ENCODE measurements at places on chromosomes 7 and 10. TPM values are rescaled to one million over a fixed set of nuclear protein-coding genes. Genes with fewer than 3 reads are reported as not detected.

GRCh38 chr7:37511915-37512314, 63.3 kb upstream of the ELMO1 start:
- DNase-seq, result no peak
- H3K4me3 ChIP-seq, result no peak overlapping the region
- H3K4me1 ChIP-seq, result no peaks in the 10 kb centered on the region
- H3K27ac ChIP-seq, result no peak overlapping the region

DNA sequence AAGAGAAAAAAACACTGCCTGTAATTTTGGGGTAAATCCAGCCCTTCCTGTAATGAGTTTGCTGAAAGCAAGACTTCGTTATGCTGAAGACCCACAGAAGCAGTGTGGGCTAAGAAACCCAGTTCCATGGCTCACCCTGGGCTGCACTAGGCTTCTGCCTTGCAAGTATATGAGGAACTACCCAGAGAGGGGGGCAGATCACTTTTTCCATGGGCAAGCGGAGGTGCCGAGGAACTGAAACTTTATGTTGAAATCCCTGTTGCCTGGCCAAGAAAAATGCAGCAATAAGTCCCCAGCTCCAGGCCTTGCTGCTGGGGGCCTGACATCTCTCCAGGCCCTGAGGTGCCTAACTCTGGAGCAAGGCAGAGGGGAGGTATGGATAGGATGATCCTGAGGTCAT, 8.5 kb downstream of the RASSF4 start:
- H3K27ac ChIP-seq, result peak overlapping the region; percentile 79
- DNase-seq, result peak; percentile 24
- H3K4me3 ChIP-seq, result peak overlapping the region; percentile 29
- peaks cover 45% of the 10 kb centered on the region for H3K4me1 ChIP-seq

DNA sequence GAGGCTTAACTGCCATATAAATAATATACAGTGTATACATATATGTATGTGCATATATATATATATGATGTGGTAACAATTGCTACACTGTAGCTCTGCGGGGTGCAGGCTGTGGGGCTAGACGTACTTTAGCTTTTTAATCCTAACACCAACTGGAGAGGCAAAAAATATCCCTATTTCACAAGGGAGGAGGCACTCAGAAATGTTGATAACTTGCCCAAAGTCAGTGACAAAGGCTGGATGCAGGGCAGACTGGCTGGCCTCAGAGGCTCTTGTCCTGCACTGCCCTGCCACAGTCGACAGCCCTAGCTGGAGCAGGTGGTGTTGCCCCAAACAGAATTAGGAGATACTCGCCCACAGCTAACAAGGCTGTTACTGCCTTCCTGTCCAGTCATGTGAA, 1.5 kb upstream of the RELN start:
- no peak overlapping the region for H3K27ac ChIP-seq
- peaks cover 6% of the 10 kb centered on the region for H3K4me1 ChIP-seq
- H3K36me3 ChIP-seq, result no peaks in the 10 kb centered on the region
- no peak overlapping the region for H3K4me3 ChIP-seq
- no peak for DNase-seq

GRCh38 chr10:86287110-86287793, 79.3 kb downstream of the GRID1 start:
- H3K36me3 ChIP-seq, result no peaks in the 10 kb centered on the region
- H3K27ac ChIP-seq, result no peak overlapping the region
- DNase-seq, result no peak
- peaks cover 6% of the 10 kb centered on the region for H3K27me3 ChIP-seq

DNA sequence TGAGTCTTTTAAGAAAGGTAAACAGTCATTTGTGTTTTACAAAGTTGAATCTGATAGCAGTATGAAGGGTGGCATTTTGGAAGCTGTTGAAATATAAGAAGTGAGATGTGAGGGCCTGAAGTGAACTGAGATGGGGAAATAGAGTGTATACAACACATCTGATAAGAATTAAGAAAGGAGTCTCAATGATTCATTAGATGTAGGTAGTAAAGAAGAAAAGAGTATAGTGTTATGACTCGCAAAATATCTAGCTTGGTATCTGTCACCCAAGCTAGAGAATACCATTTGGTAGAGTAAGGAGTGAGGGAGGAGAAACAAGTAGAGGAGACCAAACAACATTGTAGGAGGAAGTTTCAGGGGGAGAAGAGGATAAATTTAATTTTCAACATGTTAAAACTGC, 5.3 kb downstream of the PTPN12 start:
- H3K27ac ChIP-seq, result no peak overlapping the region
- H3K4me3 ChIP-seq, result no peak overlapping the region
- H3K36me3 ChIP-seq, result no peaks in the 10 kb centered on the region
- no peaks in the 10 kb centered on the region for H3K27me3 ChIP-seq
- peaks cover 22% of the 10 kb centered on the region for H3K4me1 ChIP-seq
- no peak for DNase-seq

DNA sequence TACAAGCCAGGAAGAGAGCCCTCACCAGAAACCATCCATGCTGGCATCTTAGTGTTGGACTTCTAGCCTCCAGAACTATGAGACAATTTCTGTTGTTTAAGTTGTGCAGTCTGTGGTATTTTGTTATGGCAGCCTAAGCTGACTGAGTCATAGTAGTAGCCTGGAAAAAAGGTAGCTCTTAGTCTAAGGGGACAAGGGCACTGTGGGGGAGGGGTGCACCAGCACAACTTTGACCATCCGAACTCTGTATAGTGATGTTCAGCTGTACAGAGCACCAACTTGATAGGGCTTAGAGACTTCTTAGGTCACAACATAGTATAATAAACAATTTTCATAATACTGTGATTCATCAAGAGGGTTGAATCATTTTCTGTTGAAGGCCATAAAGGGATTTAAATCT, 14.3 kb downstream of the EIF4EBP2 start:
- H3K4me1 ChIP-seq, result peaks cover 31% of the 10 kb centered on the region
- peak overlapping the region; percentile 42 for H3K27ac ChIP-seq
- no peak for DNase-seq
- H3K4me3 ChIP-seq, result no peak overlapping the region

Gene LDB3
- total RNA-seq, result 0.20 TPM

Gene LBX1
- total RNA-seq, result not detected

DNA sequence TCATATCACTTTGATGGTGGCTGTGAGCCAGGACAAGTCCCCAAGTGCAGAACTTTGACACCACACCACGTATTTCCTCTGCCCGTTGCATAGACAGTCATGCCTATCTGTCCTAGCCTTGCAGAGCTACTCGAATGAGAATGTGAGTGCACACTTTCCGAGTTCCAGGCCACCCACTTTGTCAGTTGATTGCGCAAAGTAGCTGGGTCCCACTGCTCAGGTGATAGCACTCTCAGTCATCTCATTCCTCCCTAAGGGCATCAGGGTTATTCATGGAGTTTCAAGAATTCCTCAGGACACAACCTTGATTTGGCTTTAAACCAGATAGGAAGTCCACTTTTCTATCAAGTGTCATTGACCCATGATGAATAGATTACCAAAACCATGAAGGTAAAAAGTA, 19.3 kb downstream of the LSM5 start:
- no peak for DNase-seq
- H3K4me3 ChIP-seq, result no peak overlapping the region
- H3K27me3 ChIP-seq, result no peaks in the 10 kb centered on the region
- no peaks in the 10 kb centered on the region for H3K4me1 ChIP-seq
- H3K27ac ChIP-seq, result no peak overlapping the region

GRCh38 chr7:5590596-5591277, 167.1 kb upstream of the TNRC18 start:
- H3K27ac ChIP-seq, result no peak overlapping the region
- peaks cover 7% of the 10 kb centered on the region for H3K4me1 ChIP-seq
- H3K27me3 ChIP-seq, result peaks cover 18% of the 10 kb centered on the region
- no peak for DNase-seq
- H3K36me3 ChIP-seq, result no peaks in the 10 kb centered on the region

DNA sequence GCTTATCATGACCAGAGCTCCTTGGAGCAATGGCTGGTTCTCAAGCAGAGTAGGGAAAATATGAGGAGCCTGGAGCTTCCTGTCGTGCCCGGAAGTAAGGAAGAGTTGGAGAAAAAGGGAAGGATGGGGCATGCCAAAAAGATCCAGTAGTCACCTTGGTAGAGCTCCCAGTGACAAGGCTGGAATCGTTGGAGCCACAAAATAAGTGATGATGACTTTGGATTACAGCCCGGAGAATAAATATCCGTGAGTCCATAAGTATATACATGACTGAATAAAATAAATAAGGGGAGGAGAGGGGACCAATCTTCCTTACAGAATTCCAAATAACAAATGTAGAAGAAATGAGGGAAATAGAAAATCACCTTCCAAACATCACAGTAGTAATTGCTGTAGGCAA, 29.3 kb downstream of the LMTK2 start:
- peaks cover 2% of the 10 kb centered on the region for H3K36me3 ChIP-seq
- DNase-seq, result no peak
- no peak overlapping the region for H3K4me3 ChIP-seq
- H3K27ac ChIP-seq, result no peak overlapping the region
- H3K4me1 ChIP-seq, result peaks cover 45% of the 10 kb centered on the region

Gene HMX2
- total RNA-seq, result 0.12 TPM

DNA sequence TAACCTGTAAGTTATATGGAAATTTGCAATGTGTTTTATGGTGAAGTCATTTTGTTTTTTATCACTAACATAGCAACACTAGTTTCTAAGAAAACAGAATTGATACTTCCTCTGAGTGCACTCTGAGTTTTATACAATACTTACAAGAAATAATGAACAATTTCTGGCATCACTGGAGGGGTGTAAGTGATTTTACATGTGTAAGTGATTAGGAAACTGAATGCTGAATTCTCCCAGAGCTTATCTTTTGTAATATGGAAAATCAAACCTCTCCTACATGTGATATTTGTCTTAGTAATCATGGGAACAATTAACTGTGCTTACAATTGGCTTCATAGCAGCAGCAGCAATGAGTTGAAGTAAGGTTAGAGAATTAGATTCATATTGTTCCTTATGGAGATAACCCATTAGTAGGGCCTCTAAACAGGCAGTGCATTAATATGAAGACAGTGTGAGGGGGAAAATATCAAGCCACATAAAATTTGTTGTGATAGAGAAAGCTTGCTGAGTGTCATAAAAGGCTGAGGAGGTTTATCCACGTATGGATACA, 37.4 kb downstream of the SEMA3C start:
- no peaks in the 10 kb centered on the region for H3K27me3 ChIP-seq
- no peak for DNase-seq
- H3K27ac ChIP-seq, result no peak overlapping the region
- H3K36me3 ChIP-seq, result no peaks in the 10 kb centered on the region
- H3K4me1 ChIP-seq, result no peaks in the 10 kb centered on the region
